T-helper 17 cell (primary cell): ENCODE measurements at places on chromosomes 5 and 9.

GRCh38 chr9:120662513-120662912, 51.8 kb downstream of the MEGF9 start:
- no peaks in the 10 kb centered on the region for H3K36me3 ChIP-seq
- no peak overlapping the region for H3K27ac ChIP-seq
- H3K4me3 ChIP-seq, result no peak overlapping the region
- no peak for DNase-seq

- peaks cover 3% of the 10 kb centered on the region for H3K36me3 ChIP-seq
- H3K27me3 ChIP-seq, result peaks cover 15% of the 10 kb centered on the region
- peaks cover 3% of the 10 kb centered on the region for H3K4me1 ChIP-seq
- H3K27ac ChIP-seq, result no peak overlapping the region
- no peak overlapping the region for H3K4me3 ChIP-seq
These were observed 189.5 kb downstream of the ERCC6L2 start for GRCh38 chr9:96064826-96065481.

GRCh38 chr5:40781843-40782409, 16.2 kb downstream of the PRKAA1 start:
- H3K36me3 ChIP-seq, result peaks cover 3% of the 10 kb centered on the region
- no peaks in the 10 kb centered on the region for H3K27me3 ChIP-seq
- no peak overlapping the region for H3K27ac ChIP-seq
- DNase-seq, result no peak
- peak overlapping the region; percentile 9 for H3K4me3 ChIP-seq

DNA sequence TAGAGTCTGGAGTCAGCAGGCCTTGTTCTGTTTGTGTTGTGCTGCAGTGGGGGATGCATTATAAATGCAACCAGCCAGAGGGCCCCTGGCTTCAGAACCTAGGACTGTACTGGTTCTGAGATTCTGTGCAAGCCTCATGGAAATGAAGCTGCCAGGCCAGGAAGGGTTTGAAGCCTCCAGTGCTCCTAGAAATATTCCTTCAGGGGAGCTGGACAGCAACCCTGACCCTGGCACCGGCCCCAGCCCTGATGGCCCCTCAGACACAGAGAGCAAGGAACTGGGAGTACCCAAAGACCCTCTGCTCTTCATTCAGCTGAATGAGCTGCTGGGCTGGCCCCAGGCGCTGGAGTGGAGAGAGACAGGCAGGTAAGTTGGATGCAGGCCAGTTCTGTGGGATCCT, at the start of gene SLC4A9:
SLC4A9 (plus strand) TSS at position 94 of the 400 bp plus-strand sequence; CDS start at position 137, 43 bp downstream.
- H3K36me3 ChIP-seq, result peaks cover 2% of the 10 kb centered on the region
- peaks cover 21% of the 10 kb centered on the region for H3K4me1 ChIP-seq

- peak overlapping the region; percentile 76 for H3K4me3 ChIP-seq
- DNase-seq, result no peak
- H3K36me3 ChIP-seq, result peaks cover 5% of the 10 kb centered on the region
These were observed 494 bp upstream of the STK32A start for GRCh38 chr5:147234239-147234824.

DNA sequence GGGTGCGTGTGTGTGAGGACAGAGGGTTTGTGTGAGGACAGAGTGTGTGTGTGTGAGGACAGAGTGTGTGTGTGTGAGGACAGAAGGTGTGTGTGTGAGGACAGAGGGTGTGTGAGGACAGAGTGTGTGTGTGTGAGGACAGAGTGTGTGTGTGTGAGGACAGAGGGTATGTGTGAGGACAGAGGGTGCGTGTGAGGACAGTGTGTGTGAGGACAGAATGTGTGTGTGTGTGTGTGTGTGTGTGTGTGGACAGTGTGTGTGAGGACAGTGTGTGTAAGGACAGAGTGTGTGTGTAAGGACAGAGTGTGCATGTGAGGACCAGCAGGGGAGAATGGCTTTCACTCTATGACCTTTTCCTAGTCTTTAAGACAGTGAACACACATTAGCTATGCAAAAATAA, 63.1 kb upstream of the UBAC1 start:
- H3K4me1 ChIP-seq, result peaks cover 13% of the 10 kb centered on the region
- H3K4me3 ChIP-seq, result no peak overlapping the region
- H3K27me3 ChIP-seq, result no peaks in the 10 kb centered on the region
- H3K36me3 ChIP-seq, result peaks cover 3% of the 10 kb centered on the region
- H3K27ac ChIP-seq, result no peak overlapping the region
- no peak for DNase-seq

- H3K27me3 ChIP-seq, result peaks cover 41% of the 10 kb centered on the region
- H3K4me3 ChIP-seq, result no peak overlapping the region
These were observed 28.8 kb upstream of the SCAMP1 start for GRCh38 chr5:78331523-78332080.

GRCh38 chr5:57499262-57500050, 16.8 kb upstream of the ACTBL2 start:
- H3K27ac ChIP-seq, result peak overlapping the region; percentile 70
- peaks cover 17% of the 10 kb centered on the region for H3K27me3 ChIP-seq
- peak overlapping the region; percentile 65 for H3K4me3 ChIP-seq
- no peak for DNase-seq

GRCh38 chr9:94813379-94813778, 86.9 kb downstream of the AOPEP start:
- H3K36me3 ChIP-seq, result peaks cover 4% of the 10 kb centered on the region
- no peak for DNase-seq
- no peaks in the 10 kb centered on the region for H3K27me3 ChIP-seq
- H3K4me1 ChIP-seq, result peaks cover 3% of the 10 kb centered on the region
- H3K27ac ChIP-seq, result no peak overlapping the region

GRCh38 chr5:17373406-17373805, 124.6 kb upstream of the TAF11L2 start:
- H3K4me1 ChIP-seq, result no peaks in the 10 kb centered on the region
- H3K27me3 ChIP-seq, result no peaks in the 10 kb centered on the region
- H3K4me3 ChIP-seq, result no peak overlapping the region
- DNase-seq, result no peak
- no peaks in the 10 kb centered on the region for H3K36me3 ChIP-seq

- DNase-seq, result no peak
- H3K4me1 ChIP-seq, result peaks cover 24% of the 10 kb centered on the region
- no peak overlapping the region for H3K4me3 ChIP-seq
- H3K27me3 ChIP-seq, result no peaks in the 10 kb centered on the region
These were observed 10.9 kb downstream of the TMEM8B start for GRCh38 chr9:35839926-35840325.

GRCh38 chr9:125889476-125890419, 142.6 kb downstream of the PBX3 start:
- DNase-seq, result peak; percentile 16
- H3K27ac ChIP-seq, result no peak overlapping the region

GRCh38 chr5:169653091-169653490, 16.0 kb downstream of the DOCK2 start:
- peaks cover 7% of the 10 kb centered on the region for H3K36me3 ChIP-seq
- no peak for DNase-seq
- no peak overlapping the region for H3K4me3 ChIP-seq
- H3K27me3 ChIP-seq, result no peaks in the 10 kb centered on the region
- peak overlapping the region; percentile 98 for H3K27ac ChIP-seq

DNA sequence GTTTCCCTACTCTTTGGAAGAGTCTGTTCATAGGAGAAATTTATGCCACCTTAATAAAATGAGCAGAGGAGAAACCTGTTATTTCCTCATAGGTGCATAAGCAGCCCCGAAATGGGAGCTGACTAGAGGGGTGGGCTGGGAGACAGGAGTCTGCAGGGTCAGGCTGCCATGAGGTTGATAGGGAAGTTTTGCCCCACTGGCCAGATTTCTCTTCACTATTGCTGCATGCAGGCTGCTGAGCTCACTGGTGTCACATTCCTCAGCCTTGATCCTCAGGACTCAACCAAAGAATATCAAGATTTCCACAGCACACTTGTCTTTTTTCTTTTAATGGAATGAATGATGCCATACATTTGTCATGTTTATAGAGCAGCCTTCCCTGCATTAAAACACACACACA, 60.7 kb downstream of the BHMT start:
- no peak overlapping the region for H3K4me3 ChIP-seq
- no peak overlapping the region for H3K27ac ChIP-seq
- peaks cover 3% of the 10 kb centered on the region for H3K4me1 ChIP-seq
- no peak for DNase-seq
- peaks cover 4% of the 10 kb centered on the region for H3K36me3 ChIP-seq

GRCh38 chr5:138282920-138283742, 8.7 kb upstream of the GFRA3 start:
- peaks cover under 1% of the 10 kb centered on the region for H3K27me3 ChIP-seq
- no peak overlapping the region for H3K27ac ChIP-seq
- H3K36me3 ChIP-seq, result no peaks in the 10 kb centered on the region
- H3K4me1 ChIP-seq, result peaks cover 2% of the 10 kb centered on the region

GRCh38 chr5:110917161-110917875, 154.2 kb upstream of the TSLP start:
- H3K4me1 ChIP-seq, result no peaks in the 10 kb centered on the region
- no peak overlapping the region for H3K27ac ChIP-seq
- H3K36me3 ChIP-seq, result no peaks in the 10 kb centered on the region
- peaks cover 23% of the 10 kb centered on the region for H3K27me3 ChIP-seq

- H3K4me3 ChIP-seq, result peak overlapping the region; percentile 58
- no peak overlapping the region for H3K27ac ChIP-seq
- H3K36me3 ChIP-seq, result peaks cover 2% of the 10 kb centered on the region
- H3K27me3 ChIP-seq, result peaks cover 4% of the 10 kb centered on the region
- no peak for DNase-seq
- no peaks in the 10 kb centered on the region for H3K4me1 ChIP-seq
These were observed 379 bp downstream of the PCDHGA3 start for GRCh38 chr5:141343953-141344463.
